ENCODE measurements at places on chromosomes 11 and 22. TPM values are rescaled to one million over a fixed set of nuclear protein-coding genes. Genes with fewer than 3 reads are reported as not detected.

DNA sequence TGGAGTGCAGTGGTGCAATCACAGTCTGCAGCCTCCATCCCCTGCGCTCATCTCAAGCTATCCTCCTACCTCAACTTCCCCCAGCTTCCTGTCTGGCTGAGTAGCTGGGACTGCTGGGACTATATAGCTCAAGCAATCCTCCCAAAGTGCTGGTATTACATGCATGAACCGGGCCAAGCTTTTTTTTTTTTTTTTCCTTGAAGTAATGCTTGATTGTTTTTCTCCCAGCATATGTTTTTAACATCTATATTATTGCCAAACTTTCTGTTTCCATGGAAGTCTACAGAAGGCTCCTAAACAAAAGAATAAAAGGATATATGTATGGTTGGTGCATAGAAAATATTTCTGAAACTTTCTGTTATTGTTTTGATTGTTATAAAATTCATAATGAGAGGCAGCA is 853.6 kb downstream of the KCNA4 start:
- H3K27ac ChIP-seq, result no peak overlapping the region
- no peaks in the 10 kb centered on the region for H3K4me1 ChIP-seq
- DNase-seq, result no peak
- H3K4me3 ChIP-seq, result no peak overlapping the region

GRCh38 chr11:97638641-97639224 is 1248.9 kb downstream of the JRKL start:
- H3K4me3 ChIP-seq, result no peak overlapping the region
- H3K27ac ChIP-seq, result no peak overlapping the region
- H3K27me3 ChIP-seq, result no peaks in the 10 kb centered on the region
- no peaks in the 10 kb centered on the region for H3K36me3 ChIP-seq
- DNase-seq, result no peak
- no peaks in the 10 kb centered on the region for H3K4me1 ChIP-seq

DNA sequence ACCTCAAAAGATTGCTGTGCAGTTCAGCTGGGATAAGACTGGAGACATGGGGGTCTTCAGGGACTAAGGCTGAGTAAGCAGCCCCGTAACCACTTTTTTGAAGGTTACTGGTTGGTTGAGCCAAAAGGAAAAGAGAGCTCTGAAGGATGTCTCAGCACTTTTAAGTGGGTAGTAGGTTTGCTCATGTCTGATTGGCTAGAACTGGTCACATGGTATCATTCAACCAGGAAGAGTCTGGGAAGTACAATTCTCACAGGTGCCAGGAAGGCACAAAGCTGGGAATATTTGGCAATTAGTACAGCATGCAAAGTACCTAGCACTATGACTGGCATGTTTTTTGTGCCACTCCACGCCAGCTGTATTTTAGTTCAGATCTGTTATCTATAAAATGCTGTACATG is 58.1 kb downstream of the SNX19 start:
- H3K36me3 ChIP-seq, result peaks cover 3% of the 10 kb centered on the region
- peaks cover 7% of the 10 kb centered on the region for H3K4me1 ChIP-seq
- H3K27me3 ChIP-seq, result peaks cover 9% of the 10 kb centered on the region
- H3K27ac ChIP-seq, result no peak overlapping the region
- DNase-seq, result no peak

GRCh38 chr11:128689591-128689947 is 4.3 kb upstream of the FLI1 start:
- H3K27me3 ChIP-seq, result peaks cover 61% of the 10 kb centered on the region
- no peak for DNase-seq
- H3K36me3 ChIP-seq, result no peaks in the 10 kb centered on the region
- no peak overlapping the region for H3K4me3 ChIP-seq
- peaks cover 61% of the 10 kb centered on the region for H3K4me1 ChIP-seq

- H3K36me3 ChIP-seq, result no peaks in the 10 kb centered on the region
- no peaks in the 10 kb centered on the region for H3K4me1 ChIP-seq
- no peak for DNase-seq
- no peaks in the 10 kb centered on the region for H3K27me3 ChIP-seq
Observed at GRCh38 chr11:134921938-134922337, 509.9 kb upstream of the B3GAT1 start.

DNA sequence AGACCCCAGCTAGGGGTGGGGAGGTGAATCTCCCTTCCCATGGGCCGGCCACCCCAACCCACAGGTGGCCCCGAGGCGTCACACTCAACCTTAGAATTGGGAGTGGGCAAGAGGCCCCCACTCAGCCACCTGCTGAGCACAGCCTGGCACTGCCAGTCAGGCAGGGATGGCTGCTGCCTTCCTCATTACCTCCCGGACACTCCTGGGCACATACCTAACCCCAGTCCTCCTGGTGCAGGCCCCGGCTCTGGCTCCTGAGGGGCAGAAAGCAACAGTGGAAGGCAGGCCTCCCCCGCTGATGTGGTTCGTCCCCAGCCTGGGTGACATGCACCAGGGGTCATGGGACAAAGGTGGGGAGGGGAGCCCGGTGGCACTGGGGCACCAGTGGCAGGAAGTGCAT is 103.6 kb downstream of the MPPED1 start:
- DNase-seq, result no peak
- peaks cover 2% of the 10 kb centered on the region for H3K4me1 ChIP-seq
- no peaks in the 10 kb centered on the region for H3K36me3 ChIP-seq
- H3K4me3 ChIP-seq, result no peak overlapping the region

NUP98 gene
- total RNA-seq, result 122 TPM
